CD4-positive, alpha-beta T cell treated with Interleukin-4 for 1 hour (primary cell): ENCODE measurements at places on chromosomes 2 and 18.

- no peak for DNase-seq
These were observed 51.5 kb upstream of the DCC start for GRCh38 chr18:52288403-52289004.

GRCh38 chr2:70775141-70775540 lies 7.1 kb upstream of the ADD2 start:
- DNase-seq: no peak

DNA sequence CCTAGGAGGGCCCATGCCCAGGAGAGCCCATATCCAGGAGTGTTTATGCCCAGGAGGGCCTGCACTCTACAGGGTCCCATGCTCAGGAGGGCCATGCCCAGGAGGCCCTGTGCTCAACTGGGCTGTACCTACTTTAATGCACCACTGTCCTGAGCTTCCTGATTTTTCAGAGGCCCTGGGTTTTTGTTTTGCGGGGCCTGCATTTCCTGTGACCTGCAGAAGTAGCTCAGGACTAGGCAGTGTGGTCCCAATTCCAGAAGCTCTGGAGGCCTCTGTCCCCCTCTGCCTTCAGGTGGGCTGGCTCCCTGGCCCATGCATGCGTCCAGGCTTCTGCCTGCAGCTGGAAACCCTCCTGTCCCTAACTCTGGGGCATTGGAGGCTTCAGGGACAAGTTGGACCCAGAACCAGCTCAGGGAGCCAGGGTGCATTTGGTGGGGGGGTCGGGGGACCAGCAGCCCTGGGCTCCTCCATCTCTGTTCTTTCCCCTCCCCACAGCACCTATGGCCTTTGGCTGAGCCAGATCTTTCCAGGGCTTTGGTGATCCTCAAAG lies 10.8 kb downstream of the GPR35 start:
- no peak for DNase-seq

- no peak for DNase-seq
These were observed 1.6 kb upstream of the CSRNP3 start for GRCh38 chr2:165467921-165468320.

- DNase-seq: no peak
These were observed 20.4 kb upstream of the XDH start for GRCh38 chr2:31434911-31435310.

GRCh38 chr18:8526332-8526731 lies 82.9 kb upstream of the RAB12 start:
- no peak for DNase-seq

- no peak for DNase-seq
These were observed 74.3 kb downstream of the GALNT13 start for GRCh38 chr2:153946036-153946435.

GRCh38 chr2:232898592-232899543 lies 28.8 kb downstream of the SNORC start:
- DNase-seq: no peak

- DNase-seq: no peak
These were observed 96.5 kb upstream of the BOD1L2 start for GRCh38 chr18:57050310-57050949.

- DNase-seq: no peak
These were observed 135.3 kb downstream of the CTIF start for GRCh38 chr18:48673853-48674721.

GRCh38 chr18:58158459-58158858 lies 114.4 kb downstream of the NEDD4L start:
- DNase-seq: no peak
